Glutamatergic neuron (in vitro differentiated cells): ENCODE measurements at places on chromosomes 13 and 19. TPM values are rescaled to one million over a fixed set of nuclear protein-coding genes. Genes with fewer than 3 reads are reported as not detected.

CCNE1 gene
- total RNA-seq = 6.4 TPM

DKKL1 gene
- total RNA-seq = 2.8 TPM

TMEM259 gene
- total RNA-seq = 222 TPM

PGLYRP1 gene
- total RNA-seq = not detected

- peaks cover 22% of the 10 kb centered on the region for H3K4me1 ChIP-seq
- DNase-seq = no peak
- H3K27me3 ChIP-seq = no peaks in the 10 kb centered on the region
- no peak overlapping the region for H3K27ac ChIP-seq
- H3K4me3 ChIP-seq = no peak overlapping the region
Measured at GRCh38 chr13:23960566-23961156, 63.4 kb upstream of the C1QTNF9B start.

GRCh38 chr19:44745341-44745831, 3.1 kb upstream of the BCL3 start:
- no peaks in the 10 kb centered on the region for H3K36me3 ChIP-seq
- H3K27ac ChIP-seq = no peak overlapping the region
- no peak for DNase-seq
- no peak overlapping the region for H3K4me3 ChIP-seq
- H3K4me1 ChIP-seq = peaks cover 2% of the 10 kb centered on the region
